ENCODE measurements at places on chromosomes 1 and 21. TPM values are rescaled to one million over a fixed set of nuclear protein-coding genes. Genes with fewer than 3 reads are reported as not detected.

Gene CCDC27
- not detected for total RNA-seq

Gene CBR1
- total RNA-seq: 23.2 TPM

DNA sequence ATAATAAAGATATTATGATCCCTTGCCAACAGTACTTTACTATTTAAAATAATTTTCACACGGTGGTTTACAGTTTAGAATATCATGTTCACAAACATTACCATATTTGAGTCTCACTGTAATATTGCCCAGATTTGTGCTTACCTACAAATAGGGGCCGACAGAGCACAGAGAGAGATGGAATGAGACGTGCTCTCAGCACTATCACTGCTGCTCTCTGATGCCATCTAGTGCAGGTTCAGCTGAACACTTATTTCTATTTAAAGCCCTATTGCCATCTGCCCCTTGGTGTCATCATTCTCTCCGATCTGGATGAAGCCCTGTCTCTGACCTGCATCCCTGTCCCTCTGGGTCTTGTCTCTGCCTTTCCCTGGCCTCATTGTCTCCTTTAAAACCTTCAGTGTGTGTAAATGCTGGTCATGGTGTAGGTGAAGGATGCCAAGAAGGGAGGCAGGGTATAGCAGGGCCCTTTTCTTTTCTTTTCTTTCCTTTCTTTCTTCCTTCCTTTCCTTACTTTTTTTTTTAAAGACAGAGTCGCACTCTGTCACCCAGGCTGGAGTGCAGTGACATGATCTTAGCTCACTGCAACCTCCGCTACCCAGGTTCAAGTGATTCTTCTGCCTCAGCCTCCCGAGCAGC is 6.9 kb upstream of the GPATCH4 start:
- peak; percentile 24 for DNase-seq

DNA sequence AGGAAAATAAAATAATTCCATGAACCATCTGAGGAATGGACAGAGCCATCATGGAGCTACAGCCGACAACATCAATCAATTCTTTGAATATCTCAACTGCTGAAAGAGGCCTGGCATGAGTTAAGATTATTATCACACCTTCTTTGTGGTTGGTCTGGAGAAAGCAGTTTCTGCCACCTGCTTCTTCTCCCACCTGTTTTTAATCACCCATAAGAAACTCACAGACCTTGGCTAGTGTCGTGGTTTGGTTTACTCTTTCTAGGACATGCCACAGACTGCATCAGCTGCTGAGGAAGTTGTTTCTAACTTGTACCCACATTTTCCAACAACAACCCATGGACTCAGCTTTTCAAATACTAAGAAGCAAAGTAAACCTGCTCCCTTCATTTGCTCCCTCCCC is 65.6 kb downstream of the NTPCR start:
- no peak for DNase-seq

DNA sequence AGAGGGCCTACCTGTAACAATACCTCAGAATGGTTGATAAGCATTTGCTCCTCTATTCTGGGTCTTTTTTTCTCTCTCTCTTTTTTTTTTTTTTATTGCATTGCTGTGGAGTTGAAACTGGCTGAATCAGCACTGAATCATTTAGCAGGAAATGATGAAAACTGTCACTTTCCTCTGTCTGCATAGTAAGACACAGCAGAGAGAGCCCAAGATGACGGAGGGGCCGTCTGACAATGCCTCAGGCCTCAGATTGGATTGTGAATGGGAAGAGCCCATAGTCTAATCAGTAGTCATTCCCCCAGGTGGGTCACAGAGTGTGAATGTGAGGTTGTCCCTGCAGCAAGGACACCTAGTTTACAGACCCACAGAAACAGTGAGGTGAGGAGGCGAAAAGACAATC is 193.2 kb upstream of the PLXNA2 start:
- no peak for DNase-seq

- DNase-seq: no peak
Measured at GRCh38 chr1:197807216-197807615, 31.9 kb upstream of the DENND1B start.
